ENCODE measurements at places on chromosomes 5 and 9.

DNA sequence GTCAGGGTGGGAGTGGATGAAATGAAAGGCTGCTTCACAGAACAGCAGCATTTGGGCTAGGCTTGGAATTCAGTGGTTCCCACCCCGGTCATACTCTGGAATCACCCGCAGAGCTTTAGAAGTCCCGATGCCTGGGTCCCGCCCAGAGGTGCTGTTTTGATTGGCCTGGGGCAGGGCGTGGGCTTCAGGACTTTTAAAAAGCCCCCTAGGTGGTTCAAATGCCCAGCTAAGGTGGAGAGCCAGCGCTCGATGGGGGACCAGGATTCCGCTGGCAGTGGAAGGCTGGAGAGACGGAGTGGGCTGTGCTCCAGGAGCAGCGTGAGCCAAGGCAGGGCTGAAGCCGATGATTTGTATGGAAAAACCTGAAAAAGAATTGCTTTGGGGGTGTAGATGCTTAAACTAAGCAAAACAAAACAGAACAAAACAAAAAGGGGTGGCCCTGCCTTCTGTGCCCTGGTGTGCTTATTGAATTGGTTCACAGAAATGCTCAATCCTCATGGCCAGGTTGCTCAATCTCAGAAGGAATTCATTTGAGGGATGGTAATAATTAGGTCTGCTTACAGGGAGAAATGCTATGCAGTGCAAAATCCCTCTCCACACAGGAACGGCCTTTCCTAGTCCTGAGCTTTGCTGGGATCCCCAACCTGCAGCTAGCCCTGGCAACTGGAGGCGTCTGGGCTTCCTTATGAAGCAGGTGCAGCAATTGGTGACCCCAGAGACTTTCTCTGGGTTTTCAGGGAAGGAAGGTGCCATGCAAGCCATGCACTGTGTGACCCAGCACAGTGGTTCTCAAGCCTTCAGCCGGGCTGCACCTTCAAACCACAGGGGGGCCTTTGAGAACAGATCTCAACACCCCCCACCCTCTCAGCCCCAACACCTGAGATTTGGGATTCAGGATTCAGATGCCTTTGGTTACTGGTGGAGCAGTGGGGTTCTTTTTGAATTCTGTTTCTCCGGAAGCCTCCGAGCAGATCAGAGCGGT is 174.0 kb upstream of the ZNF618 start:
- DNase-seq: no peak

GRCh38 chr5:135600971-135601381 is 22.2 kb upstream of the CXCL14 start:
- no peak for DNase-seq

GRCh38 chr5:101637599-101637998 is 658.5 kb downstream of the SLCO4C1 start:
- DNase-seq: no peak

DNA sequence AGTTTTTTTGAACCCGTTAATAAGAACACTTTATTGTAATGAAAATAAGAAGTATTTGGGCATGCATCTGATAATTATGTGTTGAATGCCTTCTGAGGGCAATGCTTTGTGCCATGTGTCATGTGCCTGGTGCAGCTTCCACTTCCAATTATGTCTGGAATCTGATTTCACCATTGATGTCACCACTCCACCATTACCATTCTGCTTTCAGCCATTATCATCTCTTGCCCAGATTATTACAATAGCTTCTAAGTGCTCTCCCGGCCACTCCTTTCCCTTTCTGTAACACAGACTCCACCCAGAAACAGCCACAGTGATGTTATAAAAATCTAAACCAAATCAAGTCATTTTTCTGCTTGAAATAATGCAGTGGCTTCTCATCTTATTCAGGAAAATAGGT is 171.7 kb downstream of the C9orf152 start:
- DNase-seq: no peak

- no peak for DNase-seq
These were observed 7.0 kb downstream of the MAST4 start for GRCh38 chr5:66603164-66603563.

DNA sequence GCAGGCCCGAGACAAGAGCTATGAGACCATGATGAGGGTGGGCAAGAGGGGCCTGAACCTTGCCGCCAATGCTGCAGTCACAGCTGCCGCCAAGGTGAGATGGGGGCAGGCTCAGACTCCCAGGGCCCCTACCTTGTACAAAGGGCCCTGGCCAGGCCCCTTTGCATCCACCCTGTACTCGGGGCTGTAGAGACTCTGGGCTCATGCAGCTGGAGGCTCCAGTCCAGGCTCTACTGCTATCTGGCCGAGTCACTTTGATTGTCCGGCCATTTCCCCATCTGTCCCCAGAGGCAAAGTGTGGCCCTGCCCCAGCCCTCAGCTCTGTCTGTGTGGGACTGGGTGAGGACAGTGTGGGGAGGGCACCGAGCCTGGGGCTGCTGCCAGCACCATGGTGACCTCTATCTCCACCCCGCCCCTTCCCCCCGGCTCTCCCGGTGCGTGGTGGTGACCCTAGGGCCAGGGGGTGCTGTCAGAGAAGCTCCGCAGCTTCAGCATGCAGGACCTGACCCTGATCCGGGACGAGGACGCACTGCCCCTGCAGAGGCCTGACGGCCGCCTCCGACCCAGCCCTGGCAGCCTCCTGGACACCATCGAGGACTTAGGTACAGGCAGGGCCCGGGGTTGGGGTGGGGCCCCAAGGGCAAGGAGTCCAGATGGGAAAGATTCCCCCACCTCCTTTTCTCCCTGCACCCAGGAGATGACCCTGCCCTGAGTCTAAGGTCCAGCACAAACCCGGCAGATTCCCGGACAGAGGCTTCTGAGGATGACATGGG is 6.1 kb downstream of the REEP2 start:
- DNase-seq: no peak

DNA sequence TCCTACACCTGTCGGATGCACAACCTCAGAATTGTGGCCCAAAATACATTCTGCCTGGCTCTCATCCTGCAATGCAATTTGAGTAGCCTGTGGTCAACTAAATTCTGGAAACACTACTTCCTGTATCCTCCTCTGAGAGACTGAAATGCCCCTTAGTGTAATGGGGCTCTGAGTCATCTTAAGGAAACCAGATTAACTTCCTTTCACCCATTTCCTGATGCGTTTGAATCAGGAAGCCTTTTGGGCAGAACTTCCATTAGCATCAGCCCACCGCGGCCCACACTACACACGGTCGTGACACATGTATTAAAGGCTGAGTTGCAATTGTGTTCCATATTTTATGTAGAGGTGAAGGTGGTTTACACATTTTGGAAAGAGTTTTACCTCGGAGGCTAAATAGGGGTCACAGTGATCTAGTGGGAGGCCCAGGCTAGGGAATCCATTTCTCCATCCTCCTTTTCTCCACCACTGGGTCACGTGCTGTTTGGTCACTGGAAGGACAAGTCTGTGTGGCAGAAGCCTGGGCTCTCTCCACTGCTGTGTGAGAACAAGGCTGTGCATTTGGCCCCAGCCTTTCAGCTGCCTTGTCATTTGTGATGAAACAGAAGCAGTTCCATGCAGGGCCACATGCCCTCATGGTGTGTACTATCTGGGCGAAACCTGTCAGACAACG is 55.9 kb downstream of the DAP start:
- no peak for DNase-seq

DNA sequence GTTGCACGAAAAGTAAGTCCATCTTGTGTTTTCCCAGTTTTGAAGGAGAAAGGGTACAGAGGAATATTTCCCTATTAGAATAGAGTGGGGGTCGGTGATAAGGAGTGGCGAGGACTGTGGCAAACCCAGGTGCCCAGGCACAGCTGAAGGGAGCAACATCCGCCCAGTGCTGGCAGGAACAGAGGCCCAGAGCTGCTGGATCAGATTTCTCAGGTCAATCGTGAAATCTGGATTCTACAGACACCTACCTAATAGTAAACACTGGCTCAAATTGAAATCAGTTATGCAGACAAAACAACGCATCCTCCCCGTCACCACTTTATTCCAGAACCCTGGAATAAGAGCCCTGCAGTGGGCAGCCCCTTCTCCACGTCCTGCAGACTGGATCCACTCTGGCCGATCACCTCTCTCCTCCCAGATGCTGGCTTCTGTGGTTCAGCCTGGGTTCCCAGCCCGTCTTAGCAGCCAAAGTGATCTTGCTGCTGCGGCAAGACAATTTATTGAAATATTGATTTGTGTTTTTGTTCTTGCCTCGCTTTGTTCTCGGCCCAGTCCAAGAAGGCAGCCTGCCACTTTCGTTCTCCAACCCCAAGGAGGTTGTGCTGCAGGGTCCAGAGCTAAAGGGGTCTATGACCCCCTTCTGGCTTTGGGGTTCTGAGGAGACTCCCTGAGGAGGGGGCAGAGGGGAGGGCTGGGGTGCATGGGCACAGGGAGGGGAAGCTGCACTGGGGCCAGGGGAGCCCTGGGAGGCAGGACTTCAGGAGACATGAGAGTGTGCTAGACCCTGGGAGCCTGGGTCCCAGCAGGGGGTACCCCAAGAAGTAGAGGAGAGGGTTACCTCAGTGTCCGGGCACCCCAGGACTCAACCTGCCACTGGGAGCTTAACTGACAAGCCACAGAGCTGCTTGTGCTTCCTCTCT is 103.3 kb downstream of the ZNF354C start:
- no peak for DNase-seq

DNA sequence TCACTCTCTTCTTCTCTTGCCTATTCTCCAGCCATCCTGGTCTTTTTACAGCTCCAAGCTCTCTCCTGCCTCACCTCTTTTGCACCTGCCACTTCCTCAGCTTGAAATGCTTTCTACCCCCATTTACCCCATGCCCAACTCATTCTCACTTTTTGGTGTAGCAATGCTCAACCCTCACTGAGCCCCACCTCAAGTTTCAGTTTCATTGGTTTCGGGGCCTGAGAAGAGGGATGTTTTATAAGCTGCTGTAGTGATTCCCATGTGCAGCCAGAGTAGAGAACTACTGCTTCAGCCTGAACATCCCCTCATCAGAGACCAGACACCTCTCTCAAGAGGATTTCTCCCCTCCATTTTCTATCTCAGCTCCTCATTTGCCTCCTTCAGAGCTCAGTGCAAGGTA is 45.2 kb upstream of the FYB1 start:
- peak; percentile 28 for DNase-seq

DNA sequence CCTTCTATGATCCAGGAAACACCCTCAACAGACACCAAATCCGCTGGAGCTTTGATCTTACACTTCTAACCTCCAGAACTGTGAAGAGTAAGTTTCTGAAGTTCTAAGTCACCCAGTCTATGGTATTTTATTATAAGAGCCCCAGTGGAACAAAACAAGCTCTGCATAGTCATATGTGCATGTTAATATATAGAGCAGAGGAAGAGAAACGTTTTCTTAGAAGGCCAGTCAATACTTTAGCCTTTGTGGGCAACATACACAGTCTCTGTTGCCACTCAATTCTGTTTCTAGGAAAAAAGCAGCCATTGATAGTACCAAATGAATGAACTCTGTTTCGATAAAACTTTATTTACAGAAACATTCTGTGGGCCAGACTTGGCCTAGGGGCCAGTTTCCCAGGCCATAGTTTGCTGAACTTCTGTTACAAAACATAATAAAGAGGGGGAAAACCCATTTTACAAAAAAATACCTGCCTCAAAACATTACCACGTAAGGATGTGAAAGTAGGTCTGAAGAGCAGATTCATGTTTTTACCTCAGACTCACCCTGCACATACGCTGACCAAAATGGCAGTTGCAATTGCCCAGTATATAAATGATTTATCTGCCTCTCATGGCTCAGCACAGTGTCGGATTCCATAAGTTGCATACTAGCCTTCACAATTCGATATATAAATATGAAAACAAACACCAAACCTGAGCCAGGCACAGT is 350.5 kb downstream of the SLIT3 start:
- DNase-seq: no peak

- DNase-seq: no peak
These were observed 5.8 kb upstream of the NKD2 start for GRCh38 chr5:1002836-1003235.

- DNase-seq: no peak
These were observed 269.1 kb upstream of the CD180 start for GRCh38 chr5:67465537-67466207.

DNA sequence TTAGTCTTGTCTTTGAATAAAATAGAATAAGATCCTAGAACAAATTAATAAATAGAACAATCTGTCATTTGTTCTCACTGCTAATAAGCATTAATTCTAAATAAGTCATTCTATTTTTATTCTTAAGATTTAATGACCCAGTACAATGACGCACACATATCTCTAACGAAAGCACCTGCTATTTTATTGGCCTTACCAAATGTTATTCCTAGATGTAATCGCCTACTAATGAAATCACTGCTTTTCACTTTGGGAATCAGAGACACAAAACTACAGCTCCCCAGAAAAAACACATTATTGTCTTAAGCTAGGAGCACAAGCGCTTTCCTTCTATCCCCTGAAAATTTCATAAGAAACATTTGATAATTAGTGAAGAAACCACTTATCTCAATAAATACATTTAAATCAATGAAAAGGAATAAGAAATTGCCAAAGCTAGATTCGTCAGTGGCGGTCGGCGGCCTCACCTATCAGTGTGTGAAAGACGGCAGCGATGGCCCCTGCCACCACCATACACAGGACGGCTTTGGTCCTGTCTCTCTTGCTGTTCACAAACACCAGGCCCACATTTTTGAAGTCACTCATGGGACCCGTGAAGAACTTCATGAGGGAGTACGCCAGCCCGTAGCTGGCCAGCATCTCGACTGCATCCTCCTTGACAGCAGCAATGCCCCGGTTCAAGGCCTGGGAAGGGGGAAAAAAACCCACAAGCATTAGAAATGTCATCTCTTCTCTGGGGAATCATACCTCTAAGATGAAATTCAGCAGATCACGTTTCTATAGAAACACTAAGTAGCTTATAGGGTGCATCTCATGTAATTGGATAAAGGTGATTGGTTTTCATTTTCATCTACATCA is 102.8 kb downstream of the ANKH start:
- no peak for DNase-seq

DNA sequence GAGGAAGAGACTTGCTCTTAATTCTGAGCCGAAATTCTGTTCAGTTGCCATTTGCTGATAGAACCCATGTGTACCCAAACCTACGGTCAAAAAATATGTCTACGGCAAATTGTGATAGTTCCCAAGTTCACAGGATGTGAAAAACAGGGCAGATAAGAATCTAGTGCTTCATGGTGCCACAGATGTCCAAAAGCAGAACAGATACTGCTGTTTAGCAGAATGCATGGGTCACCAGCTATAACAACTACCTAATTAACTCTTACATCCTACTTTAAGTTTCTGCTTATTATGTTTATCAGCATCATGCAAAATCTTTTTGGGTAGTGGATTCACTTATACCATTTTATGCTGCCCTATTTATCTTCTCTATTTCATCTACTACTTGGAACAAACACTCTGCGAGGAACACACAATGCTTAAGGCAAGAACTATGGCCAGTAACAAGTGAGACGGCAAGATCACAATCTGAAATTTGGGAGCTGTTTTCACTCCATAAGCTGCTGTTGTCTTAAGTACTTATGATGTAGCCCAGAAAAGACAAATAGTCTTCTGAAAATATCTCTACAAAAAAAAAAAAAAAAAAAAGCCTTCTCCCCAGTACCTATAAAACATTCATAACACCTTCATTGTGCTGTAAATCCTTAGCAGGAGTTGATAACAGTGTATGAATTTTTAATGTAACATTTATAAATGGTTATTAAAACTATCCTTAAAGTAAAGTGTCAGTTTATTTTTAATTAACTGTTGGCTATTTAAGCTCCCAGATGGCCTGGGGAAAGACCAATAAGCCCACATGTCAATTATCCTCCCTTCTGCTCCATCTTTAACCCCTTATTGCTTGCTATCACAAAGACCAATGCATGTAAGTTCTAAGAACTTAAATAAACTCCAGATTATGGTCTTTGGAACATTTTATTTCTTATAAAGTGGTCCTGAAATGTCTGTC is 232.3 kb downstream of the TLR4 start:
- DNase-seq: no peak

Data from NK-92 treated with Interleukin-12 subunit alpha and Interleukin-12 subunit beta, amount 100 ng/mL, for 24 hours (cell line).